ENCODE measurements at places on chromosomes 6 and 20.

DNA sequence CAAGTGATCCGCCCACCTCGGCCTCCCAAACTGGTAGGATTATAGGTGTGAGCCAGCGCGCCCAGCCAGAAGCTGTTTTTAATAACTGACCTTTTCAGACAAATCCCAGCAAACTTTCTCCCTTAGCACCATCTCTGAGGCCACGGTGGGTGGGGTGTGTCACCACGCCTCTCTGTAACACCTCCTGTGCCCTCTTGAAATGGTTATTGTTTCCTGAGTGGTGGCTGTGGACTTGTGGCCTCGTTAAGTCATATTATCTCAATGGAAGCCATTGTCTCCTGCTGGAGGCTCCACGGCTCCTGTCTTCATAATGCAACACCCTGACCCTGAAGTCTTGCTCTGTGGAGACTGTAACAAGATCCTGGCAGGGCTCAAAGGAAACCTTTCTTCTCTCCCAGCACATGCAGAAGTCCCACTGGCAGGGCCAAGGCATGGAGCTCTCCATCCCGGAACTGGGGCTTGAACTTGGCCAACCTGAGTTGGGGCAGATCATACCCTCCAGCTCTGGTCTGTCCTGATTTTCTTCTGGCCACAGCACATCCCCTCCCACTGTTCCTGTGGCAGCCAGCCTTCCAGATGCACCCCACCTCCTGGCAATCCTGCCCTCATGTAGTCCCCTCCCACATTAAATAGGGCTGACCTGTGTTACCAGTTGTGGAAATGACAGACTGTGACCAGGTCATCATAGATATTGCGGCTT is 81.1 kb downstream of the SNX5 start:
- DNase-seq = no peak

- DNase-seq = no peak
These were observed 63.4 kb upstream of the MAP3K7 start for GRCh38 chr6:90650041-90650940.

DNA sequence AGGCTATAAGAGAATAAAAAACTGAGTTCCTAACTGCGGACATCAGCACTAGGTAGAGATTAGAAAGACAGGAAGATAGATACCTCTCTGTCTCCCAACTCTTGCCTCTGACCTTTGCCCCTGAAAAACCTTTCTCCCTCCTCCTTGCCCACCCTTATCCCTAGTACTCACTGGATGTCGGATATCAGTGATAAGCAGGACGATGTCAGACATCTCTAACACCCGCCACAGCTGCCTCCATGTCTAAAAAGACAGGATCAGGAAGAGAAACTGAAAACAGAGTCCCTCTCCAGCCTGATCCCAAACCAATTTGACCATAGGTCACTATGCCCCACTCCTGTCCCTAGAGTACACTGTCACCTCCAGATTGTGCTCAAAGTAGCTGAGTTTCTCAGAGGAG is 1.9 kb downstream of the GNL1 start:
- no peak for DNase-seq

GRCh38 chr6:22271081-22271480 is 25.8 kb downstream of the PRL start:
- DNase-seq = no peak

GRCh38 chr6:17725083-17725482 is 18.4 kb upstream of the NUP153 start:
- no peak for DNase-seq

GRCh38 chr6:83708970-83709747 is at the start of gene SNAP91:
SNAP91 (minus strand) TSS chr6:83709101; CDS start chr6:83707927, 1,174 bp downstream.
- no peak for DNase-seq

DNA sequence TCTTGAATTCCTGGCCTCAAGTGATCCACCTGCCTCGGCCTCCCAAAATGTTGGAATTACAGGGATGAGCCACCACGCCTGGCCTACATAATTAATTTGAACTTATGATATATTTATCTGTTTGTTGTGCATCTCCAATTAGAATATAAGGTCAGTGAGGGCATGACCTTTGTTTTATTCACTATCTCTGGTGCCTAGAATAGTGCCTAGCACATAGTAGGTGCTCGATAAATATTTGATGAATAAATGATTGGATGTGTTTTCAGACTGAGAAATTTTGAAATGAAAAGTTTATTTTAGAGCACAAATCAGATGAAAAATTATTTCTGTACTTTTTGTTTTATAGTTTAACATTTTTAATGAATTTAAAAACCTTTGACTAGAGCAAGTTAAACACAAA is 19.4 kb upstream of the VEGFA start:
- no peak for DNase-seq

DNA sequence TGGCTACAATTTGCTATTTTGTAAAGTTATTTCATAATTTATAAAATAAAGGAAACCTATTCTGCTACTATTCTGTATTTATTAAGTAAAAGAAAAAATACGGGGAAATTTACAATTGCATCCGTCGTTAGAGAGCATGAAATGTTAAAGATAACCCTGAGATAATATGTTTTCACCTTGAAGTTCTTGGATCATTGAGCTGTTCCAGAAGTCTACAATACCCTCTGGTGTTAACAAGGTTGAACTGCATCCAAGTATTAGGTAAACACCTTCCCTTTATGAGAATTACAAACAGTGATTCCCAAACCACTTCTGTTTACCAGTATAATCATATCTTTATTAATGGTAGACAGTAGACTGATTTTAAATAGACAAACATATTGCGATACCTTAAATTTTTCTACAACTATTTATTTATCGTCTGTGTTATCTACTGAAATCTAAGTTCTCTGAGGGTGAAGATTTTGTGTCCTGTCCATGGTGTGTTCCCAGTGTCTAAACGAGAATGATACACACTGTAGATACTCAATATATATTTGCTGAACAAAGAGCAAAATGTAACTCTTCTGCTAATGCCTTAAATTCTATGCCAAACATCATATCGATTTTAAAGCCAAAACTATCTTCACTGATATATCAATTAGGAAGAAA is 28.2 kb downstream of the TBC1D32 start:
- DNase-seq = no peak

GRCh38 chr6:87430499-87430898 is 22.7 kb downstream of the CFAP206 start:
- no peak for DNase-seq

DNA sequence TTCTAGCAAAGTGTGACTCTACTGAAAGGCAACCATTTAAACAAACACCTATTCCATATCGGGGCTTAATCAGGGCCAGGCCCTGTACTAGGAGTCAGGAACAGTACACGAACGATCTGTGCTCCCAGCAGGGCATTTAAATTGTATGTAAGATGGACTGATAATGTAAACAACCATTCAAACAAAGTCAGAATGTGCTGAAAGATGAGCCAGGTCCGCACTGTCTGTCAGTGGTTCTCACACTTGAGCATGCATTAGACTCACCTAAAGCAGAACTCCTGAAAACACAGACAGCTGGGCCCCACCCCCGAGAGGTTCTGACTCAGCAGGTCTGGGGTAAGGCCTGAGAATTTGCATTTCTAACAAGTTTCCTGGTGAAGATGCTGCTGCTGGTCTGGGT is 81.6 kb downstream of the PXDC1 start:
- DNase-seq = no peak

GRCh38 chr6:33442283-33442682 is 12.1 kb upstream of the ZBTB9 start:
- no peak for DNase-seq

DNA sequence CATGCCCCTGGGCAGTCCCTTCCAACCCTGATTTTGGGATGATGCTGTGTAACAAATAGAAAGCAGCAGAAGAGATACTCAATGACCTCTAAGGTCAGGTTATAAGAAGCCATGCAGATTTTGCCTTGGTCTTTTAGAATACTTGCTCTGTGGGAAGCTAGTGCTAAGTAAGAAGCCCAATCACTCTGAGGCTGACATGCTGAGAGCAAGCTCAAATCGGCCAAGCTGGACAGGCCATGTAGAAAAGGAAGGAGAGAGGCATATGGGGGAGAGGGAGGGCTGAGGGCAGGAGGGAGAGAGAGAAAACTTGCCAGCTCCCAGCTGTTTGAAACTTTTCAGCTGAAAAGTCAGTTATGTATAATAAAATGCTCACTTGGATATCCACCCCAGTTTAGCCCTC is 1021.6 kb upstream of the MAP3K7 start:
- no peak for DNase-seq

GRCh38 chr20:41145821-41146620 is 8.7 kb downstream of the PLCG1 start:
- no peak for DNase-seq

- DNase-seq = no peak
These were observed 68.7 kb upstream of the KCNK16 start for GRCh38 chr6:39391182-39391581.

DNA sequence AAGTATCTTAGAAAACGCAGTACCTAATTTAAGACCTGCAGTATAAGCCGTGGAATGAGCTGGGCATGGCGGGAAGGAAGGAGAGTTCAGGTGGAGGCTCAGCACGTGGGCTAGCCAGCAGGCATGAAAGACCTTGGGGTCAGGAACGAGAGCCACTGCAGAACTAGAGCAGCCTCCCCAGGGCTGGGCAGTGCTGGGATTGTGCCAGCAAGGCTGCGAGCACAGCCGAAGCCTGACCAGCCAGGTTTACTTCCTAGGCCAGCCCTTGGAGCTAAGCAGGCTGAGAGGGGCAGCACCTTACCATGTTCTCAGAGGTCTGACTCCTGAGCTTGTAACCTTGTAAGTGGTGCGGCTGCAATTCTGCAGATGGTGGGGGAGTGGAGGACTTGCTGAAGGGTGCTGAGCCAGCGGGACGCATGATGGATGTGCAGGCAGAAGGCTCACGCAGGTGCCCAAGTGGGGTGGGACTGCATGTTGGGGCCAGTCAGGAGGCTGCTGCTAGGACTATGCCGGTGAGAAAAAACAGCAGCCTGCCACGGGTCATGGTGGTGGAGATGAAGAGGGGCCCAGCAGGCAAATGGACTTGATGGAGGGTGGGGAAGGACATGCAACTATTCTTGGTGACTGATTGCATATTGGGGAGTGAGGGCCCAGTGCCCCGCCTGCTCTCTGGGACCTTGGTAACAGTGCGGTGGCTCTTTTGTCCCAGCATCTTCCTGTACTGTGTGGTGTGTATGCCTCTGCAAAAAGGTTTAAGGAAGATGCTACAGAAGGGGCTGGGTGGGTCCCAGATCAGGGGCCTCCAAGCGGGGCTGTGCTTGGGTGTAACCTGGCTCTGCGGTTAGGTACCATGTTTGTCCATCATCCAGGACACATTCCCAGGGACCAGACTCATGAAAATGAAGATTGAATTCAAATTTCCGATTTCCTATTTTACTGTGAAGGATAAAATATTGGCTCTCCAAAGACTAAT is 37.6 kb upstream of the IRF4 start:
- DNase-seq = no peak

DNA sequence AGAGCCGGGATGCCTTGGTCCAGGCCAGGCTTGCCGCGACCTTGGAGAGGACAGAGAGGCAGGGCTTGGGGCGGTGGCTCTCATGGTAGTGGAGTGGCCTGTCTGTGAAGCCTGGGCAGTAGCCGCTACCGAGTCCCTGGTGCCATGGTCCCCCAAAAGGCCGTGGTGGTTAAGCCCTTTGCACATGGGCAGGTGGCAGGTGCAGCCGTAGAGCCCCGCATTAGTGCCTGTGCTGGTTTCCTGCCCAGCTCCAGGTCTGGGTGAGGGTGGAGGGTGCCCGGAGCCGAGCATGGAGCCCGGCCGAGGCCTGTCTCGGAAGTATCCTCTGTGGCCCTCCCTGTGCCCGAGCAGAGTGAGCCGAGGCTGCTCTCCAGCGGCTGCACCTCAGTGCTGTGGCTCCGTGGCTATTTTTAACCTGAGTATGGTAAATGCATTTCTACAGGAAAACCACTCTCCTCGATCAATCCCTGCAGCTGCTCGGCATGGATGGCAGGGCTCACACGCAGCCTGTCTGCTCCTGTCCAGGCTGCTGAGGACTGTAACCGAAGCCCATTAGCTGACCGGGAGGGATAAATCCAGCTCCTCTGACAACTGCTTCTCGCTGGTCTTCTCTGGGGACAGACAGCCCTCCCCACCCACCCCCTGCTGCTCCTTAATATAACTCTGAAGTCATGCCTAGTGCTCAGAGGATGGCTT is 36.3 kb upstream of the GATA5 start:
- no peak for DNase-seq

GRCh38 chr6:149149653-149150052 is 167.9 kb upstream of the TAB2 start:
- no peak for DNase-seq

DNA sequence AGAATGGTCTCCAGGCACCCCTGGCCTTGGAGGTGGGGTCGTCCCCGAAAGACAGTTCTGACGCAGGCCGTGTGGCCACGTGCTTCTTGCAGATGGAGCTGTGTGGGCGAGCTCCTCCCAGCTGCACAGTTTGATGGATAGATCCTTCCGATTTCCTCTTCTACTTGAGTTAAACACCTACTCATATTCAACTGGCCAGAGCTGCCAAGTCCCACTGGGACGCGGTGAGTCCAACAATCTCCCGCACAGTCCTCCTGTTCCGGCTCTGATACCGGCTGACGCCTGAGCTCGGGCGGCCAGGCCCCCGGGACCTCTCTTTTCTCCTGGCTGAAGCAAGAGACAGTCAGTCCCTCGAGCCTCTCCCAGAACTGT is 57.9 kb upstream of the DACT2 start:
- no peak for DNase-seq

DNA sequence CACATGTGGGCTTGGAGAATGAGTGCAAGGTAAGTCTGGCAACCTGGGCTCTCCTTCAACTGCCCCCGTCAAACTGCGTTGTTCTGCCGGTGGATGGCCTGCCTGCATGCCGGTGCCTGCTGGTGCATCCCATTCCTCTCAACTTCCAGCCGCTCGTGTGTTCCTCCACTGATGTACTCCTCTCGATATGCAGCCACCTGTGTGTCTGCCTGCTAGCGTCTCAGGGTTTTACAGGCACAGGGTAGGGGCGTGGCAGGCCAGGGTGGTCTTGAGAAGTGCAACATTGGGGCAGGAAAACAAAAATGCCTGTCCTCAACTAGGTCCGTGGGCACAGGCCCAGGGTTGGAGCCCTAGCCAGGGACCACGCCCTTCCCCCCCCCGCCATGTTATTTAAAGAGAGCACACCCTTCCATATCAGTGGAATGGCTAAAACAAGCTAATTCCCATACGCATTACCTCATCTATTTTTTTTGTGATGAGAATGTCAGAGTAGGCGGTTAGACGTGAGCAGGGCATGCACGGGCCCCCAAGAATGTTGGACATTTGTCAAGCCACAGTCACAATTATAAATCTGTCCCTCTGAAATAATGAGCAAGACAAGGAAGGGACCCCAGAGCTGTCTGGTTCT is 33.2 kb downstream of the SERPINB6 start:
- DNase-seq = no peak

GRCh38 chr20:47263465-47264084 is 92.9 kb downstream of the ZMYND8 start:
- no peak for DNase-seq

GRCh38 chr20:64045346-64046011 is 4.0 kb downstream of the SOX18 start:
- DNase-seq = no peak

- DNase-seq = no peak
These were observed 91.9 kb downstream of the FOXF2 start for GRCh38 chr6:1481286-1481685.

DNA sequence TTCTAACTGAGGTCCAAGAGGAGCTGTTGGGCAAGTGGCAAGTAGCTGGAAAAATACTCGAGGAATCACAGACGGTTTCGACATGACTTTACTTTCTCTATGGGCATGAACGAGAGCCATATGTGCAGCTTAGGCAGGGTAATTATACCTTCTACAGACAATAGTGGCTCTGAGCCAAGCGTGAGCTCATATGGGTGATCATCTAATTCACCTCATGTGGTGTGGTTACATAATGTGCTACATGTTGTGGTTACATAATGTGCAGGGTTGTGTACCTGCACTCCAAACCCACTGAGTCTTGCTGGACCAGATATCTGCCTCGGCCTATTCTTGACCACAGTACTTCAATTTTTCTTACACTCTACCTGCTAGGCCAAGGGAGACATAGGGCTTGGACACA is 771.7 kb upstream of the EYS start:
- no peak for DNase-seq
